ENCODE measurements at places on chromosomes 7 and 10. TPM values are rescaled to one million over a fixed set of nuclear protein-coding genes. Genes with fewer than 3 reads are reported as not detected.

CYP26C1 gene
- total RNA-seq: 0.05 TPM

CRHR2 gene
- total RNA-seq: not detected

NYAP1 gene
- total RNA-seq: 0.07 TPM

LRRC17 gene
- total RNA-seq: not detected

CTAGE15 gene
- total RNA-seq: not detected

UCN3 gene
- total RNA-seq: not detected

MYPN gene
- not detected for total RNA-seq

SPAM1 gene
- not detected for total RNA-seq

PLCE1 gene
- total RNA-seq: 0.06 TPM

BICC1 gene
- total RNA-seq: 0.14 TPM

SRGN gene
- total RNA-seq: 366 TPM

GIMAP7 gene
- 49.9 TPM for total RNA-seq

GPR146 gene
- 0.40 TPM for total RNA-seq

KEL gene
- total RNA-seq: 0.70 TPM

FAM221A gene
- total RNA-seq: 5.6 TPM
